ENCODE measurements at places on chromosomes 1 and 21.

GRCh38 chr1:67558449-67559193 lies 126.4 kb upstream of the GADD45A start:
- no peak for DNase-seq

DNA sequence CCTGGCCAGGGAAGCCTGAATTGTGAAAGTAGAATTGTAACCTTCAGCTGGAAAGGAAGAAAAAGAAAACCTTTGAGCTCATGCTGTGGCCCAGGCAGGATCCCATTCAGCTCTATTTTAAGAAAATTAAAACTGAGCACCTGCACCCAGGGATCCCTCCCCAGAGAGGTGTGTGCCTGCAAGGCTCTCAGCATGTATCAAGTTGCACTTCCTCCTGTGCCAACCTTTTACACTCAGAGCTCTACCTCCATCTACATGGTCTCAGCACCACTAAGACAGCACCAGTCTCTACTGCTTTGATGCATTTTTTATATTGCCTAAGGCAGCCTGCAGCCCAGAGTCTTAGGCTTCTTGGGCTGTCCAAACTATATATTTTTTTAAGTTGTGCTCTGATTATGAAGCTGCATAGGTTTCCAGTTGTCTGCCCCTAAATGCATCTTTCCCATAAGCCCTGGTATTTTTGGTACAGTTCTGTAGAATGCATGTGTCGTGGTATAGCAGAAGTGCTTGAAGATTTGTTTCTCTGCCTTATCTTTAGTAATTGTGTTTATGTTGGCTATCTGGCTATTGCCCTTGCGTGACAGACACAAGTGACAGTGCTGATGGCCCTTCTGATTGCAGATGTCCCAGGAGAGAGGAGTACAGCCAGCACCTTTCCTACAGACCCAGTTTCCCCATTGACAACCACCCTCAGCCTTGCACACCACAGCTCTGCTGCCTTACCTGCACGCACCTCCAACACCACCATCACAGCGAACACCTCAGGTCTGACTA lies 63.1 kb downstream of the PTPRC start:
- DNase-seq: no peak

- DNase-seq: no peak
Measured at GRCh38 chr1:32870615-32871363, at the start of gene FNDC5. Gene FNDC5 (minus strand): TSS chr1:32870912.

DNA sequence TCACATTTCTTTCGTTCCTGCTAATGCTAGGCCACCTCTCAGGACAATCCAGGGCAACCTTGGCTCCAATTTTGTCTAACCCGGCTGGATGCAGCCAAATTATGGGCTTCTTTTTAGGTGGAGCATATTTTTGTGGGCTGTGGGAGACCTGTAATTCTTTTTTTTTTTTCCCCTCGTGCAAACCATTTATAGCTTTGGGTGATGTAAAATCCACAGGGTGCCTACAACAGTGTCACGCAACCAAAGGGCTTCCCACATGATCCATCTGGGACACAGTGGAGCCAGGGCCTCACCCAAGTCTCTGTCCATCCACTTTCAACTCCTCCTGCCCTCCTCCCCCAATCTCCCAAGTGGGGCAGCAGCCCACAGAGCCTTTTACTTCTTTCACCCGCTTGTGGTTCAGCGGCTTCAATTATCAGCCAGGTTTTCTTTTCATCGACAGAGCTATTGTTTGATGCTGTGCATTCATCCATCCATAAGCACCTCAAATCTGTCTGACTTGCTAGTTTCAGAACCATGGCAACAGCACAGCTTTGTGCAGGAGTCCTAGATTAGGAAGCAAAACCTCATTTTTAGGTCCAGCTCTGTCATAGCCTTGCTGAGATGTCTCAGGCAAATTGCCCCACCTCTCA lies 10.0 kb upstream of the OVAAL start:
- no peak for DNase-seq

DNA sequence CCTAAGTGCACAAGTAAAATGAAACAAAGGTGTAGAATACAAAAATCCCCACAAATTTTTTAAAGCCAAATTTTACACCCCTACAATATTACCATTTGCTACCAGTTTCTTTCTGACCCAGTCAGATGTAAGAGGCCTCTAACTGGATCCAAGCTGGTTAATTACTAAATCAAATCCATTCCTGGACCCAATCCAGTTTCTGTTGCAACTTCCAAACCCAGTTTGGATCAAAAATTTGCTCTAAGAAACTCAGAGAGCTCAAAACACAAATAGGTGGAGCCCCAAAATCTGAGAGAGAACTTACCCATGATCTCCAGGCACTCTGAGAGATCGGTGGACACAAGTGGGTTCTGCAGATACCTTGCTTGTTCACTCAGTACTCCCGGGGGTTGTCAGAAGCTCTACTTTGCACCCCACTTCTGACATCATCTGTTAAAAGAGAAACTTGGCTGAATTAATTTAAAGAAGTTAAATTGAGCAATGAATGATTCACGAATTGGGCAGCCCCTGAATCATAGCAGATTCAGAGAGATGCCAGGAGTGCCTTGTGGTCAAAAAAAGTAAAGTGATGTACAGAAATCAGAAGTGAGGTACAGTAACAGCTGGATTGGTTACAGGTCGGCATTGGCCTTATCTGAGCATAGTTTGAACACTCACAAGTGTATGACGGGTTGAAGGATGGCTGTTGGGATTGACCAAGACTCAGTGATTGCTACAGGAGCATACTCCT lies 448.0 kb downstream of the KCNT2 start:
- DNase-seq: peak; percentile 63

GRCh38 chr1:40844079-40844478 lies 18.1 kb downstream of the CITED4 start:
- DNase-seq: no peak

DNA sequence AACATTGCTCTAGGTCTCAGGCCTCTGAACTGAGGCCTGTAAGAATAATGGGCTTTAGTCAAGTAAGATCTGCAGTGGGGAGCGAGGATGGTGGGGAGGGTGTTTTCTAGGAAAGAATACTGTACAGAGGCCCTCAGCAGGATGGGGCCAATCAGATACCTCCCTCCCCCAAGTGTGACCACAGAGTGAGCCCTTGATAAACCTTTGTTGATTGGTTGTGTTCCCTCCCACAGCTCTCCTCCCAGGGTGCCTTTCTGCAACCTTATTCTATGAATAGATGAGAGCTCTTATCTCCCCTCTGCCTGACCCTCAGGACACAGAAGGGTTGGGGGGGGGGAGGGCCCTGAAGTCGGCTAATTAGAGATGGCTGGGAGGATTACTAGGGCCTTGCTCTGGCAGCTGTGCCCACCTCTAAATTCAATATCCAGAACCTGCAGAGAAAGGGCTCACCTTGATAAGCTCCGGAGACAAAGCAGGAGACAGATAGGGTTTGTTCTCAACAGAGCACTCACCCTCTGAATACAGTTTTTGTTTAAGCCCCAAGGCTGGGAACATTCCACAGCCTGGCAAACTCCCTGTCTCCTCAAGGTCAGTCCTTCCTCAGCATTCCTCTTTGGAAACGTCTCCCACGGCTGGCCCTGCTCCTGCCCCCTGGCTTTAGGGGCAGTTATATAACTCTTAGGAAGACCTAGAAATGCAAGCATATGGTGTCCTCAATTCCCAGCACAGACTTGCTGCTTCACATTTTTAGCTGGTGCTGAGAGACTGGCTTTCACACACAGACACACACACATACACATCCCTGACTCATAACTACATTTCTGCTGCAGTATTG lies 42.9 kb downstream of the ATP1A1 start:
- no peak for DNase-seq

GRCh38 chr1:161511018-161511755 lies 5.9 kb downstream of the FCGR2A start:
- DNase-seq: no peak

DNA sequence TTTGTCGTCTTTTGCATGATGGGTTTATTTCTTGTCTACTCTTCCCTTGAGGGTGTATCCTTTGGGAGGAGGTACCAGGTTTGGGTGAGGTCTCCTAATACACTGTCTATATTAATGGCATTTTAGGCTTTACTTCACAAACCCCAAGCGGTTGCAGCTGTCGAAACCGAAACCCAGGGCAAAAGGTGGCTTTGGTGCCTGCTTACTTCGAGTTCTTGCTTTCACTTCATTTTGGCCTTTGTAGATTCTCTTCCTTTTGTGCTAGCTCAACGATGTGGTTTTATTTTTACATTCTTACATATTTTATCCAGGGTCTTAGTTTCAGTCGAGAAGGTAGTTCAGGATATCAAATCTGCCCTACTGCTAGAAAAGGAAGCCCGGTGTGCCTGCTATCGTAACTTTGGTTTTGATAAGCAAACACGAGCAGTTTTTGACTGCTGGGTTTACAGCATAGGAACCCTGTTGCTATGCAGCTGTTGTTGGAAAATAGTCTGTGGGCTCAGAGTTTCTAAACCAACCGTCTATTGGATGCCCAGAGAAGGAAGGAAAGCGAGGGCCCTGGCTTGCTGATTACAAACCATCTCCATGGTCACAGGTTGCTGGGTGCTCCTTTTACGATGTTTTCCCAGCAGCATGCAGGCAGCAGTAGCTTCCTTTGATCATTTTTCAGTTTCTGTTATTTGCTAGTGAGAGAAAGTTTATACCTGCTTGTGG lies 9.8 kb upstream of the TSPAN2 start:
- DNase-seq: peak; percentile 55

DNA sequence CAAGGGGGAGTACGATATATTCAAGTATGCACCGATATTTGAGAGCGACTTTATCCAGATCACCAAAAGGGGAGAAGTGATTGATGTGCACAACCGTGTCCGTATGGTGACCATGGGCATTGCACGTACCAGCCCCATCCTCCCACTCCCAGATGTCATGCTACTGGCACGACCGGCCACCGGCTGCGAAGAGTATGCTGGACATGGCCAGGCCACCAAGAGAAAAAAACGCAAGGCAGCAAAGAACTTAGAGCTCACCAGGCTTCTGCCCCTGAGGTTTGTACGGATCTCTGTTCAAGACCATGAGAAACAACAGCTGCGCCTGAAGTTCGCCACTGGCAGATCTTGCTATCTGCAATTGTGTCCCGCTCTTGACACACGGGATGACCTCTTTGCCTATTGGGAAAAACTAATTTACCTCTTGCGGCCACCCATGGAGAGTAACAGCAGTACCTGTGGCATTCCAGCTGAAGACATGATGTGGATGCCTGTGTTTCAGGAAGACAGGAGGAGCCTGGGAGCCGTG lies 16.5 kb downstream of the ATF3 start:
- no peak for DNase-seq

GRCh38 chr1:40738831-40739230 lies 44.8 kb upstream of the KCNQ4 start:
- no peak for DNase-seq
